ENCODE measurements at places on chromosomes 11 and 22.

- no peak for DNase-seq
These were observed 449.6 kb downstream of the MIAT start for GRCh38 chr22:27106985-27107384.

- DNase-seq = no peak
These were observed 218.8 kb downstream of the PGR start for GRCh38 chr11:100910808-100911207.

- DNase-seq = no peak
These were observed 79.2 kb upstream of the GRIK4 start for GRCh38 chr11:120432056-120433018.

- no peak for DNase-seq
These were observed 4.1 kb downstream of the NHERF4 start for GRCh38 chr11:119189393-119189792.

- DNase-seq = peak; percentile 50
These were observed at the start of gene PRR5 for GRCh38 chr22:44701824-44702478. TSS of gene PRR5 (plus strand) at chr22:44702204. CDS start at chr22:44702475, 271 bp downstream.

DNA sequence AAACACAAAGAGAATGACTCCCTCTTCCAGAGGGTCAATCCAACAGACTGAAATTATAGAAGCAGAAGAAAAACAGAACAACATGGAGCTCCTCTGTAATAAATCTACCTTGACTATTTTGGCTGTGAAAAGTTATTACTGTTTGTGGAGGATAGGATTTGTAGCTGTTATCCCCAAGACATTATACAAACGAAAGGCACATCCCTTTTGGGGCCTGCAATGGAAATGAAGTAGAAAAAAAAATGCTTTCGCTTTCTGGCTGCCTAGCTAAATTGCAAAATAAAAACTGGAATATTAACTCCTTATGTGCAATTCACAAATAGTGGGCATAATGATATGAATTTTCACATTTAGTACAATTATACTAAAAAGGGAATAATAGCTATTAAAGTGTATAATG lies 123.8 kb upstream of the CCDC179 start:
- DNase-seq = no peak

GRCh38 chr22:43168471-43169309 lies 17.3 kb downstream of the TSPO start:
- DNase-seq = no peak

DNA sequence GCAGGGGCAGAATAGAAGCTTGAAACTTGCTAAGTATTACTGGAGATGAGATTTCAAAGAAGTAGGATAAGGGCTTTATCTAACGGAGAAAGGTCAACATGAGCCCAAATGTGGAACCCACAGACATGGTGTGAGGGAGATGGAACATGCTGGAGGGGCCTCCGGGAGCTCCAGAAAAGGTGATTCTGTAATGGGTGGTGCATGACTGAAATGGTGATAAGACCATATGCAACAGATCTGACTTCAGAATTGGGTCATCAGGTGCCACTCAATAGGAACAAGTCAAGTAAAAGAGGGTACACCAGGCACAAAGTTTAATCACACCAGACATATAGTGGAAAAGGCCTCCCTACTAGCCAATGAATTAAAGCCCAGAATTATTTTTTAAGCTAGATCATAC lies 7.9 kb upstream of the CEP295 start:
- DNase-seq = no peak

DNA sequence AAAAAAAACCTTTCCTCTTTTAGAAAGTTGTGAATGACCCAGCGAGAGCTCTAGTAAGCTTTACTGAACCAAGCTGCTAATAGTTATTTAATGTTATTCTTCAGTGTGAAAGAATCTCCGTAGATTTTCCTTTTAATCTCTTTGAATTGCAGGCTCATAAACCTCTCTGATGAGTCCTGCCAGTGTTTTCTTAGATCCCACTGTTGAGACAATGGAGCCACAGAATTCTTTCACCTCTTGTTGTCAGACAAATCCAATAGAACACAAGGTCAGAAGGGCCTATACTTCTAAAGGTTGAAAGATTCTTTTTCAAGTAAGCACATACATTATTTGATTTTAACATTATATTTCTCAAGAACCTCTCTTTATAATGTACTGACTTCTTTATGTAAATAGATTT lies 52.2 kb downstream of the DNAJC24 start:
- DNase-seq = no peak

DNA sequence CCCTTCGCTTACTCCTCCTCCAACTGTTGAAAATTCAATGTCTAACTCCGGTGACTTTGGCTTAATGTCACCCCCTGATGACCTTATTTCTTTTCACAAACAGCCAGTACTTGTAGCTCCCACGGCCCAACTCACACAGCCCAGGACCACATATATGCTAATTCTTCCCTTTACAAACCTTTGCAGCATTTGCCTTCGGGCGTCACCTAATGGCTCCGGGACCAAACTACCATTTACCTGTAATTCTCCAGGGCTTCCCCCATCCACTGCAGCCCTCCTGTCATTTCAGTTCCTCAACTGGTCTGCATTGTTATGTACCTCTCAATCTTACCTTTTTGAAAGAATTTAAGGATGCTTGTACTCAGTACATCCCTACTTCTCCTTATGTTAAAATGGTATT lies 29.8 kb upstream of the OR56B4 start:
- no peak for DNase-seq

DNA sequence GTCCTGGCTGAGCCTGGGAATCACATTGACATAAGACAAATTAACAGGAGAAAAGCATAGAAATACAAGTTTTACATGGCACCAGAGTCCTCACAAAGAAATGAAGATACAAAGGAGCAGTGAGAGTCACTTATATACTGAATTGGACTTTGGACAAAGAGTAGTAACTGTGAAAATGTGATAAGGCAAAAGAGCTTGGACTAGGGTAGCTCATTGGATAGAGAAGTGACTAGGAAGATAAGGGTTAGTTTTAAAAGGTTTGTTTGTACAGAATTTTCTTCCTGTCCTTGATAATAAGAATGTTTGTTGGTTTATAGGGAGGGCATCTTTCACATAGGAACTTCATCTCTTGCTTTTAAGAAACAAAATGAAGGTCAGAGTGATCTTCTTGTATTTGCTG lies 17.9 kb upstream of the NUCB2 start:
- DNase-seq = no peak

GRCh38 chr11:61328351-61328750 lies 4.6 kb downstream of the DDB1 start:
- no peak for DNase-seq

GRCh38 chr11:121152764-121153163 lies 51.7 kb downstream of the TECTA start:
- no peak for DNase-seq

- DNase-seq = no peak
These were observed 5.9 kb downstream of the SIAE start for GRCh38 chr11:124667601-124668000.

- DNase-seq = peak; percentile 61
These were observed 58.1 kb downstream of the CHRDL2 start for GRCh38 chr11:74672956-74673692.

- no peak for DNase-seq
These were observed 18.3 kb downstream of the OTUB1 start for GRCh38 chr11:64004590-64004984.

- DNase-seq = no peak
These were observed 55.9 kb downstream of the BTG4 start for GRCh38 chr11:111456086-111456858.

- DNase-seq = no peak
These were observed 31.2 kb downstream of the RBFOX2 start for GRCh38 chr22:35997438-35997837.

Data from NCI-H2081 (cell line).